NCI-H1436 (cell line): ENCODE measurements at places on chromosomes 13 and 19.

GRCh38 chr13:98918771-98919170, 59.1 kb downstream of the DOCK9 start:
- no peak for DNase-seq

- no peak for DNase-seq
Measured at GRCh38 chr13:106651442-106651841, 83.5 kb upstream of the ARGLU1 start.

DNA sequence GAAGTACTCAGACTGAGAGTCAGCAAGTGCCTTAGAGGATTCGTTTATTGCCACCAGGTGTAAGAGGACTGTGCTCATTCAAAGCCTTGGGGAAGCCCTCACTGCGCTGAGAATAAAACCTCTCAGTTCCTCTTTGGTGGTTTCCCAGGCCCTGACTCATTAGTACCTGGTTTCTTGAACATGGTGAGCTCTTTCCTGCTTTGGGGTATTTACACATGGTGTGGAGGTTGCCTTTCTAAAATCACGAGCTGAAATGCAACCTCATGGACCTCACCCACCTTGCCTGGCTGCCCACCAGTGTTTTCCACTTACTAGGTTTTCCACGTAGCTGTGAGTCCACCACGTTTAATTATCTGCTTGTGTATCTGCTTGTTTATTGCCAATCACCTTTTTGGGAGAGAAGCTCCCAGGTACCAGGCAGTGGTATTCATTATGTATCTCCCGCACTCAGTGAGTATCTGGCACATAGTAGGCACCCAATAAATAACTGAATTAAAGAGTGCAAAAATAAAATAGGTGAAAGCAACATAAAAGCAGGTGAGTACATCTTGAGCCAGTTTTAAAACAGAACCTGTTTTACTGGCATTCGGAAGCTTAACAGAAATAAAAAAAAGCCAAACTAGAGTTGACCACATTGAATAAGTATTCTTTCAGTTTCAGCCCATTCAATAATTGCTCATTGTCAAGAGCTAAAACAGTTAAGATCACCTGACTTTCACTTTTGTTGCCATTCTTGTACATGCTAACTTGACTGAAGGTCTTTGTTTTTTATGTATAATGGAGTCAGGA, 533.0 kb downstream of the MYO16 start:
- no peak for DNase-seq

- DNase-seq: no peak
Measured at GRCh38 chr19:17866964-17867486, 4.7 kb upstream of the SLC5A5 start.

- DNase-seq: no peak
Measured at GRCh38 chr13:48555441-48555840, 22.6 kb upstream of the RCBTB2 start.

DNA sequence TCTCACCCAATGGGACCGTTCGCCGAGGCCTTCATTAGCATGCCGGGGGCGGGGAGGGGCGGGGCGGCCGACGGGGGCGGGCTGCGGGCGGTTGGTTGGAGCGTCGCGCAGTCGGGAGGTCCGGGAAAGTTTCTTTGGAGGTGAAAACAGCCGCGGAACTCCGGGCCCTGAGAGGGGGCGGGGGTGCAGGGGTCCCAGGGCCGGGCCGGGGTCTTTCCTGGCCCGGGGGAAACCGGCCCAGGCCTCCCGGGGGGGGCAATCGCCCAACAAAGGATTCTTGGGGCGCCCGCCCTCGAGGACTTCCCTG, at the start of gene HMG20B:
Gene HMG20B (plus strand): TSS at position 90 of the 307 bp plus-strand sequence. CDS start 366 bp downstream, outside the sequence.
- DNase-seq: no peak

DNA sequence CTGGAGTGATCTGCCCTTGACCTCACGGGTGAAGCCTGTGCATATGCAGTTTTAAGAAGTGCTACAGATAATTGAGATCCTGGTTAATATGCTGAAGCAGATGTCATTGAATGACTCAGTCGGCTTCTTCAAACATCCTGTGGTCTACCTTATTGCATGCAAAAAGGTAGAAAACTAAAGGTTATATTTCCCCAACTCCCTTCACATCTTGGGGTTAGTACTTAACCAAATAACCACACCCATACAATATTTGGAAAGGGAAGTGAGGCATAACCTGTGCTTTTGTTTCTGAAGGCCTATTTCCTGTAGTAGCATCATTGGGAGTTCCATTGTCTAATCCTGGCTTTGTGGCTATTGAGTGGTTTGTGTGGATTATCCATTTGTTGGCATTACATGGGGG, 58.3 kb downstream of the RAP2A start:
- no peak for DNase-seq

DNA sequence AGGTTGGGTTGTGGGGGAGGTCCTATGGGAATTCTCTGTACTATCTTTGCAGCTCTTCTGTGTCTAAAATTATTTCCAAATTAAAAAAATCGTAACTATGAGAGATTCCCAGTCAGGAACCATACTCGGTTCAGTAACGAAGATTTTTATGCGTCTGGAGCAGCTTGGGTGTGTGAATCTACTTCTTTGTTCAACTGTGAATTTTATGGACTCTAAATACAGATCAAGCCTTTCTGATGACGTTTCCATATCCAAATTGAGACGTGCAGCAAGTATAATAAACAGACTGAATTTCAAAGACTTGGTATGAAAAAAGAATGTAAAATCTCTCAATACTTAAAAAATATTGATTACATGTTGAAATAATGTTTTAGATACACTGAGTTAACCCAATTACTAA, 30.9 kb downstream of the MLLT1 start:
- DNase-seq: no peak

GRCh38 chr13:110690516-110690915, 15.4 kb downstream of the CARS2 start:
- no peak for DNase-seq

DNA sequence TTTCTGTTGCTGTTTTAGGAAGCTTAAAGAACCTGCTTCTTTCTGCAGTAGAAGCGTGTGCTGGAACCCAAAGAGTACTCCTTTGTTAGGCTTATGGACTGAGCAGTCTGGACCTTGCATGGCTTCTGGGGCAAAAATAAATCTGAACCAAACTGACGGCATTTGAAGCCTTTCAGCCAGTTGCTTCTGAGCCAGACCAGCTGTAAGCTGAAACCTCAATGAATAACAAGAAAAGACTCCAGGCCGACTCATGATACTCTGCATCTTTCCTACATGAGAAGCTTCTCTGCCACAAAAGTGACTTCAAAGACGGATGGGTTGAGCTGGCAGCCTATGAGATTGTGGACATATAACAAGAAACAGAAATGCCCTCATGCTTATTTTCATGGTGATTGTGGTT, 103.1 kb downstream of the TNFRSF19 start:
- DNase-seq: no peak

DNA sequence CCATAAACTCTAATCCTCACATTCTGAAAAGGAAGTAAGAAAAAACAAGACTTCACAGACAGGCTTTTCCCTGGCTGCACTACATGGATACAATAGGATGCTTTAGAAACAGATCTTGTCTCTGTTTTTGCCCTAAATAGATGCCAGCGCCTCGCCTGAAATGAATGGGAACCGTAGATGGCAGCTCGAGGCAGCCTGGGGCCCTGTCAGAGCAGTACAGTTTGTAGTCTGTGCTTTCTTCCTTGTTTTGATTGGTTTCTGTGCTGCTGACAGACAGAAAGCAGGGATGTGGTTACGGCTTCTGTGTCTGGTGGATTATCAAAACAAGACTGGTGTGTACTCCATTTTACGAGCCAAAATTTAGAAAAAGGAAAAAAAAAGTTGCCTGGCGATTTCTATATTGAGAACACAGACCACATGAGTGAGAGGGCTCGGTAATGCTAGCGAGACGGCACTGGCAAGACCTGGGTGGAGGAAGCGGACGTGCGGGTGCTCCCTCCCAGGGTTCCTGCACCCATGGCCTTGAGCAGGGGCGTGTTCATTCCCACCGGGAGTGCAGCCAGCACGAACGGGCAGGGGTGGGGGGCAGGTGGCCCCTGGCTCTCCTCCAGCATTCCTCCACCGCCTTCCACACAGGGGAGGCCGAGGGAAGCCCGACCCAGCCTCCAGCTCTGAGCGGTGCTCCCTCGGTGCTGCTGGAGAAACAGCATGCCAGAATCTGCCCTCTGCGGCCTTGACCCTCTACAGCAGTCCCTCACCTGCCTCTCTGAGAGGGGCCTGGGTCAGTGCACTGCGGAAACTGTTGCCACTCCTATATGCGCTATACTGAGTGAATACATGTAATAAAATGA, 37.6 kb upstream of the C1QTNF9 start:
- DNase-seq: no peak

DNA sequence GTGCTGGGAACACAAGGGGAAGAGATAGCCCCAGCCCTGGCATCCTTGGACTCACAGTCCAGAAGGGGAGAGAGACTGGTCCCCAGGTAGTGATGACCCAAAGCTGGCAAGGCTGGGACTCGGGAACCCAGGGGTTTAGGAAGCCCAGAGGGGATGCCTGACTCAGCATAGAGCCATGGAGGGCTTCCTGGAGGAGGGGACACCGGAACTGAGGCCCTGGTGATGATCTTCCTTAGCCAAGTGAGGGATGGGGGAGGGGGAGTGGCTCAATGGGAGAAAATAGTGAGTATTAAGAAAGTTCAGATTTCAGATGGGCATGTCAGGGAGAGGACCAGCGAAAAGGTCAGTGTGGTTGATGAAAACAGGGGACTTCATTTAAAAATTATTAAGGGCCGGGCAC, 26.8 kb downstream of the EXOC3L2 start:
- no peak for DNase-seq

- peak; percentile 20 for DNase-seq
Measured at GRCh38 chr13:77533875-77534788, 1.4 kb upstream of the SCEL start.

DNA sequence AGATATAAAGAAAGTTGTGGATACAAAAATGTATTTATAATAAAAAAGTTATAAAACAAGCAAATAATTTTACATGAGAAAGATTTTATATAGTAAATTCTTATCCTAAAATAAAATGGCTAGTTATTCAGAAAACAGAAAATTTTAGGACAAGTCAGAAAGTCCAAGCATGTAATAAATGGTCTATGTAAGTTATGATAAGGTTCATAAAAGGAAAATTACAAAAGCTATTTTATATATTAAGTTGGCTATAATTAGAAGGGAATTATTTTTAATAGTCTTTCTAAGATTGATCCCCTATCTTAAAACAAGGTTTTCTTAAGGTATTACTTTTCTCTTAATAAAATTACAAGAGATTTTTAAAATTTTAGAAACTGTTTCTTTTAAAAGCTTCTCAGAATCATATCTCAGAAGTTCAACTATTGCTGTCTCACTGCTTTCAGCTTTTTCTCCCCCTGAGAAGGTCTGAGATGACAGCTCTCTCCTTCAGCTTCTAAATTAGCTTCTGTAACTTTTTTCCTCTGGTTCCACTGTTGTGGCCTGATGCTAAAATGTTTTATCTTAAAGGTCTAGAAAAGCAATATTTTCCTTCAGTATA, 8.7 kb downstream of the CCDC169 start:
- DNase-seq: no peak

- no peak for DNase-seq
Measured at GRCh38 chr13:48775804-48776203, 122.1 kb downstream of the CYSLTR2 start.

- DNase-seq: no peak
Measured at GRCh38 chr13:98954313-98954712, 23.6 kb downstream of the DOCK9 start.

GRCh38 chr19:35216016-35216832, 12.3 kb downstream of the FAM187B start:
- DNase-seq: no peak

GRCh38 chr13:32261567-32261966, 53.6 kb downstream of the ZAR1L start:
- DNase-seq: no peak

- DNase-seq: no peak
Measured at GRCh38 chr19:18804139-18804601, 13.1 kb upstream of the COMP start.

DNA sequence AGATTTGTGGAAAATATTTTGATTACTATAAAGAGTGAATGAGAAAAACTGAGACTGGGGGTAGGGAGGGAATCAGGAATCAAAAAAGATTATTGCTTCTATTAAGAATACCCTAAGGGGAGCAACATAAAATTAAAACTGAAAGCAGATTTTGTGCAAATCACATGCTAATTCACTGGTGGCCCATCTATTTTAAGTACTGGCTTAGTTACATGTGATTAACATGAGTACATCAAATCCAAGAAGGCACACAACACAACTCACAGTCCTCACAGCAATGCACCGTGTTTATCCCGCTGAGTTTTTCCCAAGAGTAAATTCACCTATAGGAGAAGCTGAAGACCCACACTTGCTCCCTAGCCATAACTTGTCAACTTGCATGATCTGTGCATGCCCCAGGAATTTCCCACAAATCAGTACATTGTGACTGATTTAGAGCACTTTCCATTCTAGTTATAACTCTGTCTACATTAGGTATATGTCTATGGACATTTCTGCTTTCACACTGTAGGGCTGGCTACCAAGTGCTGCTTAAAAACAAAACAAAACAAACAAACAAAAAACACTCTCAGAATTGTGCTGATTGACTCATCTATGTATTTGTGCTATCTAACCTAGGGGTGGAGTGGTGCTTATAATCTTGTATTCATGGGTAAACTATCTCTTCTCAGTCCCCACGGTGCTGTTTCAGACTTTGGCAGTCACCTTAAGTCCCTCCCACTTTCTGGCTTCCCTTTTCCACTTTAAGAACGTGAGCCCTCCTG, 24.3 kb downstream of the AMER2 start:
- DNase-seq: no peak

GRCh38 chr13:110214637-110215036, 92.3 kb downstream of the COL4A1 start:
- no peak for DNase-seq

DNA sequence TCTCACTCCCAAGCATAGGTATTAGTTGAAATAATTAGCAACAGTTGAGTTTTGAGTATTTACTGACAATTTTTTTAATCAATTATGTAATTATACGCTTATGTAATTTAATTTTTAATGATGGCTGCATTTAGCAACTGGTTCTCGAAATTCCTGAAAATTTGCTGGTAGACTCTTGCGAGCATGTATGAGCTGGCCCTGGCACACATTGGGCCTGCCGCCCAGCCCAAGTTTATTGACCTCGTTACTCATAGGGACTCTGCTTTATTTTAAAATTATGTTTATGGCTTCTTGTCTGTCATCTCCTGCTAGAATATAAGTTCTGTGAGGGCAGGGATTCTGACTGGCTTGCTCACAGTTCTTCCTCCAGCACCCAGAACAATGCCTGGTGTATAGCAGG, 6.7 kb downstream of the KLK14 start:
- no peak for DNase-seq

- DNase-seq: no peak
Measured at GRCh38 chr13:63497601-63498000, 2082.0 kb upstream of the PCDH20 start.

DNA sequence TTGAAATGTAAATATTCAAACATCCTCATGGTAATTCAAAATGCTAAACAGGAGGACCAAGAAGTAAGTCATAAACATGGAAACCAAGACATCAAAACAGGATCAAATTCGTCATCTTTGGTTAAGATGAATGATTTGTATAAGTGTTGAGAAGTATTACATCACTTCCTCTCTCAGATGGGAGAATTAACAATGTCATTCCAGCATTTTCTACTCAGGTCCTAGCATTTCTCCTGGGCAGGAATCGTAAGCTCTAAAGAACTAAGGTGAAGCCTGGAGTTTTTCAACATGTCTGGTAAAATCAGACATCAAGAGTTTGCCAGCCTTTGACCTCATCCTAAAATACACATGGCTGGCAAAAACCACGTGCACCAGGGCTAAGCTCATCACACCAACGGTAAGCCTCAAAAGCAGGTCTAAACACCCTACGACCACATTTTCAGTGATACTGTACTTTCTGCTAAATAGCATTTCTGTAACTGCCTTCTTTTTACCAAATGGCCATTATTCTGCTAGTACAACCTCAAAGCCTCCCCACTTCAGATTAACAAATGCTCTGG, 24.8 kb downstream of the RANBP3 start:
- DNase-seq: no peak

GRCh38 chr19:6260912-6261650, 18.7 kb downstream of the MLLT1 start:
- DNase-seq: no peak
